Kidney tubule cell (primary cell): ENCODE measurements at places on chromosomes 7 and 10.
A peak's percentile ranks its signal among the peaks of the same experiment; 100 is the strongest.

DNA sequence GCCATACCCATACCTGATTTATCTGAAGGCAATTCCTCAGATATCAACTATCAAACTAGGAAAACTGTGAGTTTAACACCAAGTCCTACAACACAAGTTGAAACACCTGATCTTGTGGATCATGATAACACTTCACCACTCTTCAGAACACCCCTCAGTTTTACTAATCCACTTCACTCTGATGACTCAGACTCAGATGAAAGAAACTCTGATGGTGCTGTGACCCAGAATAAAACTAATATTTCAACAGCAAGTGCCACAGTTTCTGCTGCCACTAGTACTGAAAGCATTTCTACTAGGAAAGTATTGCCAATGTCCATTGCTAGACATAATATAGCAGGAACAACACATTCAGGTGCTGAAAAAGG lies 69.0 kb upstream of the RSBN1L start:
- DNase-seq: no peak

GRCh38 chr7:93579431-93579830 lies 4.9 kb upstream of the CALCR start:
- DNase-seq: no peak

GRCh38 chr7:104883248-104883717 lies 130.7 kb upstream of the KMT2E start:
- peak; percentile 11 for DNase-seq

DNA sequence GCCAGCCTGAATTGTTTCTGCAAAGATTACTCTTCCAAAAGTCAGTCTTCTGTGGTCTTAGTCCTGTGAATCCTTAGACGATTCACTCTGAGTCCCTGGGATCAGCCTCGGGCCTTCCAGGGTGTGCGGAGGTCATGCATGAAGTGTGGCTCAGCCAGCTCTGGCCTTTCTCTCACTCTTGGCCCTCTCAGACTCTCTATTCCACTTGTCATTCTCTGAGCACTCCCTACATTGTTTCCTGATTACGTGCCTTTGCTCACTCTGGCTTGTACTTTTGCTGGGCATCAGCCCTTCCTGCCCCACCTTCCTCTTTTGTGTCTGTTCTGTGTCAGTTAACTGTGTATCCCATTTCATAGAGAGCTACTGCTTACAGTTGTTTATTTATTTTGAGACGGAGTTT lies 36.0 kb downstream of the CCNY start:
- DNase-seq: peak; percentile 84
